ENCODE measurements at places on chromosomes 12 and 14. TPM values are rescaled to one million over a fixed set of nuclear protein-coding genes. Genes with fewer than 3 reads are reported as not detected.

GRCh38 chr14:73365727-73366126 is 92.6 kb downstream of the NUMB start:
- no peak for DNase-seq

GRCh38 chr12:125089083-125089482 is 23.8 kb downstream of the AACS start:
- DNase-seq = no peak

VASH1 gene
- 4.1 TPM for polyA plus RNA-seq

GRCh38 chr12:9049520-9050133 is 60.3 kb downstream of the KLRG1 start:
- DNase-seq = no peak
